Stimulated activated naive B cell treated with anti-CD40 and anti-IgM and Interleukin-4, amounts not matched to agents 10 μg/mL and 1 μg/mL and 100 μg/mL, for 72 hours (primary cell): ENCODE measurements at places on chromosomes 16 and 17.
A peak's percentile ranks its signal among the peaks of the same experiment; 100 is the strongest.

DNA sequence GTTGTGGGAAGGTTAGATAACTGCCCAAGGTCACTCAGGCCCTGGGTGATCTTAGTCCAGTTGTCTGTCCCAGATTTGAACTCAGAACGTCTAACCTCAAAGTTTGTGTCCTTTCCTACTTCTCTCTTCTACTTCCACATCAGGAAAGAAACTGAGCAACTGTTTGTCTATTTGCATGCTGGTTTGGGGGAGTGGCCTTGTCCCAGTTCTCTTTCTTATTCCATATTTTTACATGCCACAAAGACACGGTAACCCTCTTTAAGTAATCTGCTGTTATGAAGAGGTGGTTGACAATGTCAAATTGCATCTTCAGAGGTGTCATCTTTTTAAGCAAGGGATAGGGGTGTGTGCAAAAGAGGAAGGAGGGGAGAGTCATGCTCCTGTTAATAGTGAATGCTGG lies 432.5 kb downstream of the HS3ST3B1 start:
- DNase-seq, result no peak

- no peak for DNase-seq
Observed at GRCh38 chr16:14650629-14651028, 17.9 kb downstream of the BFAR start.

GRCh38 chr17:41153856-41154255 lies 4.2 kb upstream of the KRTAP4-5 start:
- no peak for DNase-seq

DNA sequence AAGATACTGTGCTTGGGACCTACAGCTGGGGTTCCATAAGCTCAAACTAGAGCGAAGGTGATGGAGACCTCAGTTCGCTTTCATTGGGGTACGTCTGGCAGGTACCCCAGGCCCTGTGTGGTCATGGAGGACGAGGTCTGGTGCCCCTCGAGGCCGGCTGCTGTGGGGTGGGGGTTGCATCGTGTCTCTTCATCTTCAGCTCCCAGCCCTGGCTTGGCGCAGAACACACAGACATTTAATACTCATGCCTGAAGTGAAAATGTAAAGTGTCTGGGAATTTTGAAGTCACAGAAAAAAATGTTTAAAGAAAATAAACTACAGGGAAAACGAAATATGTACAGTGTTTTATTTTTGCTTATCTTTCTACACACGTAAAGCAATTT lies 80.5 kb downstream of the TBC1D16 start:
- no peak for DNase-seq

DNA sequence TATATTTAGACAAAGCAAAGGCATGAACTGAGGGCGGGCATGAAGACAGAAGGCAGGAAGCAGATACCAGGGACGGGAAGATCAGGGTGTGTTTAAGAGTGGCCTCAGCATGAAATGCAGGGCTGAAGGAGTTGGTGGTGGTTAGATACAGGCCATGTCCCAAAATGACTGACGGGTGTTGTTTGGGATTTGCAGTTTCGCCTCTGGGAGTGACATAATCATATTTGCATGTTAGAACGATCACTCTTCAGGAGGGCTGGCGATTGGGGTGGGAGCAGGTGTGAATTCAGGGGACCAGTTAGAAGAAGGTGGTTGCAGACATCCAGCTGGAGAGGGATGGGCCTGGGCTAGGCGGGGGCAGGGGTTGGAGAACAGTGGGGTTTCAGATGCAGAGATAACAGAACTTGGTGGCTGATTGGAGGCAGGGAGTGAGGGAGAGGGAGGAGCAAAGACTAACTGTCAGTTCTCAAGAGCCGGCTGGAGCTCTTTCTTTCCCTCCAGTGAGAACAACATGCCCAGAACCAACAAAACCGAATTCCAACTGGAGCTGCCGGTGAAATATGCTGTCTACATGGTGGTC lies 27.2 kb upstream of the ITGAX start:
- DNase-seq, result no peak

DNA sequence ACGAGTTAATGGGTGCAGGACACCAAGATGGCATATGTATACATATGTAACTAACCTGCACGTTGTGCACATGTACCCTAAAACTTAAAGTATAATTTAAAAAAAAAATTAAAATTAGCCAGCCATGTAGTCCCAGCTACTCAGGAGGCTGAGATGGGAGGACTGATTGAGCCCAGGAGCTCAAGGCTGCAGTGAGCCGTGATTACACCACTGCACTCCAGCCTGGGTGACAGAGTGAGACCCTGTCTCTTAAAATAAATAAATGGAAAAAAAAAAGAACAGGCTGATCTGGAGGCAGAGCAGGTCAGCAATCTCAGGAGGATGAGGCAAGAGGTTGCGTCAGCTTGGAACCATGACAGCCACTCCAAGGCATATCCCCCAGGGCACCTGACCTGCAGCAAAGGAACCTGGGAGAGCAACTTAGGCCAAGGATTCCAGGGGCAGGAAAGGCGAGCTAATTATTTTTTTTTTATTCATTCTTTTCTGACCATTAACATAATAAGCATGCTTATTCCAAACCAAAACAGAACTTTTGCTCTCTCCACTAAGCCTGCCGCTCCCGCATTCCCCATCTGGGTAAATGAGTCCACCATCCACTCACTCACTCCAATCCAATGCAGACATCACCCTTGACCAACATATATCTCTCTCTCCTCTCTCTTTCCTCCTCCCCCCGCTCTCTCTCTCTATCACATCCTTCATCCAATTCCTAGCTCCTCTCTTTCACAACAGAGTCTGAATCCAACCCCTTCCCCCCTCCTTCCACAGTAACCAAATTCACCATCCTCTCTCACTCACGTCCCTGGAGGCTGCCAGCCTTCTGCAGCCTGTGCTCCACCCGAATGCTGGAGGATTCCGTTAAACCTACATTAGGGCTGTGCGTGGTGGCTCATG lies 47.7 kb downstream of the TK2 start:
- DNase-seq, result no peak

DNA sequence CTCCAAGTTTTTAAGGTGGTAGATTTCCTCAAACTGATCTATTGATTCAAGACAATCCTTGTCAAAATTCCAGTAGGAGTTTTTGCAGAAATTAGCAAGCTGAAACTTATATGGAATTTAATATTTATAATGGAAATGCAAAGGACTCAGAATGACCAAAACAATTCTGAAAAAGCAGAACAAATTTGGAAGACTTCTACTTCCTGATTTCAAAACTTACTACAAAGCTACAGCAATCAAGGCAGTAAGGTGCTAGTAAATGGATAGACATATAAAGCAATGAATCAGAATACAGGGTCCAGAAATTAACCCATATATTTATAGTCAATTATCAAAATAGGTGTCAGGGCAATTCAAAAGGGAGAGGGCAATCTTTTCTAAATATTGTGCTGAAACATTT lies 11.8 kb upstream of the IL21R start:
- DNase-seq, result no peak

- no peak for DNase-seq
Observed at GRCh38 chr16:81319221-81319912, 4.6 kb downstream of the GAN start.

- no peak for DNase-seq
Observed at GRCh38 chr17:77897741-77898301, 60.7 kb upstream of the TNRC6C start.

DNA sequence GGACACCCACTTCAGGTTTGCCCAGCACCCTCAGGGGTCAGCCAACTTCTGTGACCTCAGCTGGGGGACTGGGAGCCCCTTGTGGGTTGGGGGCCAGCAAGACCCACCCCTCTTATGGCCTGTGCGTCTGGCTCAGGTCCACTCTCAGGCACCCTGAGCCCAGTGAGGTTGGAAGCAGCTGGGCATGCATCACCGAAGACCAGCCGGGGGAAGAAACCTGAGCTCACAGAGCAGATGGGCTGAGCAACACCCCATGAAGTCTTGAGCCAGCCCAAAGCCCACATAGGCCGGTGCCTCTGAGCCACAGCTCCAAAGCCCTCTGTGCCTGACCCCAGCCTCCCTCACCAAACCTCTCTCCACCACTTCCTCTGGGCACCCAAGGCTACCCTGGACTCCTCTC lies 166.7 kb downstream of the RBFOX3 start:
- no peak for DNase-seq

GRCh38 chr17:42436391-42436790 lies 13.3 kb upstream of the CAVIN1 start:
- DNase-seq, result no peak

- no peak for DNase-seq
Observed at GRCh38 chr17:50708050-50709000, 611 bp upstream of the ANKRD40 start.

DNA sequence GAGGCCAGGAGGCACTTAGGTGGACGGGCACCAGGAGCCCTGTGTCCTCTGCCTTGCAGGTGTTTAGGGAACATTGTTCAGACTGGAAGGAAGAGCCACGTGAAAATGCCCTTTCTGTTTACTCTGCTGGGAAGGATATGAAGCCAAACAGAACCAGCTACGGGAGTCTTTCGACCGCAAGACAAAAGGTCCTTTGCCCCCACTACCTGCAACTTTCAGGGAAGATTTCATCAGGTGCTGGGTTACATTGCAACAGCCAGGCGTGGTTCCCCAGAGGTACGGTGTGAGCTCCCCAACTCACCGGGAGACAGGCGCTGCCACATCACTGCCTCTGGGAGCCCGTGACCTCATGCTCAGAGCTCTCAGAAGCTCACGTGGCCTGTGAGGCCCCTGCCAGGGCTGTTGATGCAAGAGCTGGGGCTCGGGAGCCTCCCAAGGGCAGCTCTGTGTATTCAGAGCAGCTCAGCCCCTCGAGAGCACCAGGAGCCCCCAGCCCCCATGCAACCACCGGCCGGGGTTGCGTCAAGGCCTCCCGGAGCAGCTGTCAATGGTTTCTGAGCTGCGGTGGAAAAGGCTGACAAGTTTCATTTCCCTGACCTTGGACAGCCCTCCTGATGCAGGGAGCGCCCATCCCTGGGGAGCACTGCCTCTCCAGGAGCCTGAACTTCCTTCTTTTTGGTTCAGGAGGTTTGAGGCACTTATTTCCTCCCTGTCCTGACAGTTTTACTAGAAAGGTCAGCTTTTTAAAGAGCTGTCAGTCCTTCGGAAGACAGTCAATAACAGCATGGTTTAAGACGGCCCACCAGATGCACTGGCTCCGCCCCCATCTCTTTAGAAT lies 42.1 kb downstream of the TBC1D16 start:
- peak; percentile 44 for DNase-seq

GRCh38 chr17:74244548-74244947 lies 29.5 kb upstream of the DNAI2 start:
- DNase-seq, result no peak

DNA sequence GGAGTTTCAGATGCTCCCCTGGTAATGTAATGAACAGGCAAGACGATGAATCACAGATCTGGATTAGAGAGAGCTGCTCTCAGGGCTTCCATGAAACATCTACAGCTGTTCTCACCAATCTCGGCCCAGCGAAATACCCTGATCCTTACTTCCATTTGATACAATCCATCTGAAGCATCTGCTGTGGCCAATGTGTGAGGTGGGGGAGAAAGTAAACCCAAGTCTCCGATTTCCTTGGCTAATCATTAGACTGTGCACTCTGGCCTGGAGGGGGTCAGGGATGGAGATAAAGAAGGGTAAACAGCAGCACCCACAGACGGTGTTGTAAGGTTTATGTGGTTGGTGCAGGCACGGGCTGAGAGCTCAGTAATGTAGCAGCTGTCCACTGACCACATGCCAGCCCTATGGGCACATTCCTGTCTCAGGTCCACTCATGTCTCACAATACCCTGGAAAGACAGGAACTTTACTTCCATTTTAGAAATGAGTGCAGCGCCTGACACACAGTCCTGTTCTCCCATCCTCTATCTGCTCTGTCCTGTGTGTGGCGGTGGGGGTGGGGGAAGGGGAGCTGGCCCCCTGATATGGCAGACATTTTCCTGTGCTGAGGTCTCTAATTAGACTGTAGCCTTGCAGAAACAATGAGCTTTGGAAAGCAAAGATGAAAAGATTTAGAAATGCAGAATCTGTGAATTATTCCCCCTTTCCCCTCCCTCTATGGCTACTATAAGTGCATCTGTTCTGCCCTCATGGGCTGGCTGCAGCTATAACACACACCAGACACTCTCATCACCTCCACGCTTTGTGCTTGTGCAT lies 48.3 kb upstream of the ERN1 start:
- no peak for DNase-seq

- DNase-seq, result no peak
Observed at GRCh38 chr16:50679676-50680555, 1.2 kb downstream of the SNX20 start.

DNA sequence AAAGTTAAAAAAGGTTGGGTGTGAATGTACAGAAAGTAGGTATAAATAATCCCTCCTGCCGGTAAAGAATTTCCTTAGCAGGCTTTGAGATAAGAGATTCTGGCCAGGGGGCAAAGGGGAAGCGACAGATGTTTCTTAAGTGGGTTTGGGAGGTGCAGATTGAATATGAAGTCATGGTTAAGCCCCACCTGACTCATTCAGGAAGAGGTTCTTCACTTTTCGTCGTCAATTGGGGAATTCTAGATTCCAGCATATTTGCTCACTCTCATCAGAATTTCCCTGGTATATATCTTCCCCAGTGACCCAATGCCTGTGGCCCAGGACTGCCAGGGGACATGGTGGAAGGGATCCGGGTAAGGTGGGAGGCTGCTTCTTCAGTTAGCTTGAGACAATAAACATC lies 127.8 kb downstream of the CPPED1 start:
- no peak for DNase-seq

DNA sequence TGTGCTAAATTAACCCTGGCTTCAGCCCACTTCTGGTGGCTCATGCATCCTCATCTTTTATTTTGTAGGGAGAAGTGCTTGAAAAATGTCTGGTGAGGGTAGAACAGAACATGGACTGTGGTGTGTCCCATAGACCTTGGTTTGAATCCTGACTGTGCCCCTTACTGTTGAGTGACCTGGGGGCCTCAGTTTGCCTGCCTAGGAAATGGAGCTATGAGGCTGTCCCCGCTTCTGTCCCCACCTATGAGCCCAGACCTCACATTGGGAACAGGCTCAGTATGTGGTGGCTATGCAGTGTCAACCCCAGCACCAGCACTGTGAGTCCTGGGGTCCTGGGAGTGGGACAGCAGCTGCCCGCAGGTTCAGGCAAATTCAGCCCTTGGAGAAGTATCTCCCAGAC lies 186.3 kb upstream of the GSE1 start:
- DNase-seq, result no peak

DNA sequence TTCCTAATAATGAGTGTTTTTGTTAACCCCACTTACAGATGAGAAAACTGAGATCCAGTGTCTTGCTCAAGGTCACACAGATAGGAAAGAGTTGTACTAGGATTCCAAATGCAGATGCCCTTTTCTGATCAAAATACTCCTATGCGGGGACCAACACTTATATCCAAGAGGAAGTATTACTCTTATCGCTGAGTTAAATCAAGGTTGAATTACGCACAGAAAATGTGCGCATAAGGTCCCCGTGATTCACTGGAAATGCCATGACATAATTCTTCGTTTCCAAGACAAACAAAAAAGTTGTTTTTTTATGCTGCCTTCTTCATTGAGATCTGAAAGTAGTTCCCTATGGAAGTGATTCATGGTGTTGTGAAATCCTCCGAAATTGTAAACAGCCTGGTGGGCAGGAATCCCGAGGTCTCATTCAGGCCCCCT lies 463.8 kb upstream of the HSBP1 start:
- DNase-seq, result no peak

- DNase-seq, result no peak
Observed at GRCh38 chr17:39069114-39069756, 82.2 kb downstream of the PLXDC1 start.
